ENCODE measurements at places on chromosomes 1 and 21.

- DNase-seq: no peak
Measured at GRCh38 chr21:31195334-31196015, 148.6 kb downstream of the TIAM1 start.

GRCh38 chr1:151282883-151283725 lies 1.0 kb downstream of the ZNF687 start:
- peak; percentile 46 for DNase-seq

DNA sequence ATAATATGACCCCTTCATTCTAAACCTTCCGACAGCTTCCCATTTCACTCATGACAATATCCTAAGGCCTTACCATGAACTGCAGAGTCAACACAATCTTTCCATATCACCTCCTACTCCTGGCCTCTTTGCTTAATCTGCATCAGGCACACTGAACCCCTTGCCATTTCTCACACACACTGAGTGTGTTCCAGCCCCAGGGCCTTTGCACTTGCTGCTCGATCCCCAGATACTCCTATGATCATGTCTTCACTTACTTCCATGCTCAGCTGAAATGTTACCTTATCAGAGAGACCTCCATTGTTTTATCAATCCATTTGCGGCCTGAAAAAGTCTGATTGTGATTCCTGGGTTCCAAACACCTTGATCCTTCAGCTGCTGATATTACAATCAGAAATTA lies 47.0 kb downstream of the ETS2 start:
- no peak for DNase-seq

DNA sequence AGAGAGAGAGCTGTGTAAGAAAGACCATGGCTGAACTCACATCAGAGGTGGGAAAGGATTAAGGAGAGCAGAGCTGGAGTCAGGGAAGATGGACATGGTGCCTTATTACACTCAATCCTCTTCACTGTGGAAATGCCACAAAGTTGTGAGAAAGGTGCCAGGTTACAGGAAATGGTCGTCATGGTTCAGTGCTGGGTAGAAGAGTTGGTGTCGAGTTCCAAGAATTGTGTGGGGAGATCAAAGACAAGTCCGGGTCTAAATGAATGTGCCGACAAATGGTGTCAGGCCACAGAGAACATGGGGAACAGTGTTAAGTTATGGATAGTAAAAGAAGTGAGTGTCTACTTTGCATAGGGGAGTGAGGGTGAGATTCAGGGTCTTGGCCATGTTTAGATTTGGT lies 40.9 kb downstream of the LAMC2 start:
- DNase-seq: peak; percentile 94

GRCh38 chr21:25115021-25115420 lies 492.3 kb downstream of the MRPL39 start:
- DNase-seq: no peak

GRCh38 chr1:93616996-93617669 lies 64.5 kb downstream of the BCAR3 start:
- no peak for DNase-seq

- DNase-seq: no peak
Measured at GRCh38 chr1:179588425-179589024, 3.1 kb upstream of the TDRD5 start.

GRCh38 chr1:233509526-233509925 lies 104.4 kb upstream of the KCNK1 start:
- DNase-seq: no peak

- DNase-seq: no peak
Measured at GRCh38 chr1:29761159-29761928, 525.0 kb downstream of the PTPRU start.

DNA sequence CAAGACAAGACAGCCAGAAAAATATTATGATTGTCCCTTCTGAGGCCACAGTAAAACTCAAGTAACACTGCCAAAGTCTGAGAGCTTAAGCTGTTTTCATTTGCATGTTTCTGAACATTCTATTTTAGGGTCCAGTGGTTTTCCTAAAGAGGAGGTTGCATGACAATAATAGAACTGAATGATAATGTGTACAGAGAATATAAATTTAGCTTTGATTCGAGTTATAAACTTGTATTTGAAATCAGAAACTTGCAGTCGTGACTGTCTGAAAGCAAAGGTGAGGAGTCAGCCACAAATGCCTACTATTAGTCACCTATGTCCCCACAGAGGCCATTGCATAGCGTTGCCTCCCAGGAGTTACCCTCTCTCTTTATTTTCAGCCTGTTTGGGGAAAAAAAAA lies 363.1 kb upstream of the ADGRL2 start:
- DNase-seq: no peak

DNA sequence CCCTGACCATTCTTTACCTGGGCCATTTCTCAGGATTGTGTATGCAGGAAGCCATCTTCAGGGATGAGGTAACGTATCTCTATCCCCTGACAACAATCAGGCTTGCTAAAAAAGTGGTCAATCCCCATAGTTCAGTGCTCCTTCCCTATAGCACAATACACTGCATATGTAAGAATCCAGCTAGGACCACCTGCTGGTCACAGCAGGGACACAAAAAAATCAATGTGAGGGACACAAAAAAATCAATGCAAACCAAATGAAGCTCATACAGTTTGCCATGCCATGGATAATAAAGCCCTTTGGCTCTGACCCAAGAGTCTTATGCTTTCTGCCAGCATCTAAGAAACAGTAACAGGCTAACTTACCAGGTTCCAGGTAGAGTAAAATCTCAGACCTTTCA lies 16.3 kb downstream of the ACBD6 start:
- DNase-seq: no peak

GRCh38 chr1:206049293-206049692 lies 3.7 kb upstream of the RHEX start:
- no peak for DNase-seq

GRCh38 chr1:100722221-100722620 lies 2.7 kb downstream of the VCAM1 start:
- DNase-seq: no peak

DNA sequence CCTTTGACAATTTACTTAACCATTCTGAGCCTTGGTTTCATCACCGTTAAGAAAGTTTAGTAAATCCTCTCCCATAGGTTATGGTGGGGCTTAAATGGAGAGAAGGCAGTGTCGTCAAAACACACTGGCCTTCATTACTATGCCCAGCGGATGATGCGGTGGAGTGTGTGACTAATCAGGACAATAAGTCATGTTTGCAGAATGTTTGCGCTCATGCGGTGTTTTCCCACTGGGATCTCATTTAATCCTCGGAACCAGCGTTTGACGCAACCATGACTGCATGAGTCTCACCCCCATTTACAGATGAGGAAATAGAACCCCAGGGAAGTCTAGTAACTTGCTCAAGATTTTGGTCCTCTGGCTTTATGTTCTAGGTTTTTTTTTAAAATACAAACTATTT lies 17.5 kb downstream of the SLC26A9 start:
- no peak for DNase-seq

DNA sequence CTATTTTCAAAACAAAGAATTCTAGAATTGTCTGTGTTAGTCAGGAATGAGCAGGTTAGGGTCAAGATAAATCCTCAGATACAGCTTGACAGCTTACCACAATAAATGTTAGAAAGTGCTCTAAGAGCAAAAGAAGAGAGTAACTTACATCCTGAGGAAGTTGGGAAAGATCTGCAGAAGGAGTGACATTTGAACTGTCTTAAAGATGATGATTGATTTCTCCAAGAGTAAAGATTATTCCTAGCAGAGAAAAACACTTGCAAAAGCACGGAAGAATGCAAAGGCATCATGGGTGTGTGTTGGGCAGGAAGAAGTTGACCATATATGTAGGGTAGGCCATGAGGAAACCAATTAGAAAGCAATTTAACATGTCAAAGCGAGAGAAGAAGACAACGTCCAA lies 175.4 kb downstream of the LRRC7 start:
- DNase-seq: no peak

- DNase-seq: no peak
Measured at GRCh38 chr1:172357753-172358385, 62.6 kb upstream of the C1orf105 start.

DNA sequence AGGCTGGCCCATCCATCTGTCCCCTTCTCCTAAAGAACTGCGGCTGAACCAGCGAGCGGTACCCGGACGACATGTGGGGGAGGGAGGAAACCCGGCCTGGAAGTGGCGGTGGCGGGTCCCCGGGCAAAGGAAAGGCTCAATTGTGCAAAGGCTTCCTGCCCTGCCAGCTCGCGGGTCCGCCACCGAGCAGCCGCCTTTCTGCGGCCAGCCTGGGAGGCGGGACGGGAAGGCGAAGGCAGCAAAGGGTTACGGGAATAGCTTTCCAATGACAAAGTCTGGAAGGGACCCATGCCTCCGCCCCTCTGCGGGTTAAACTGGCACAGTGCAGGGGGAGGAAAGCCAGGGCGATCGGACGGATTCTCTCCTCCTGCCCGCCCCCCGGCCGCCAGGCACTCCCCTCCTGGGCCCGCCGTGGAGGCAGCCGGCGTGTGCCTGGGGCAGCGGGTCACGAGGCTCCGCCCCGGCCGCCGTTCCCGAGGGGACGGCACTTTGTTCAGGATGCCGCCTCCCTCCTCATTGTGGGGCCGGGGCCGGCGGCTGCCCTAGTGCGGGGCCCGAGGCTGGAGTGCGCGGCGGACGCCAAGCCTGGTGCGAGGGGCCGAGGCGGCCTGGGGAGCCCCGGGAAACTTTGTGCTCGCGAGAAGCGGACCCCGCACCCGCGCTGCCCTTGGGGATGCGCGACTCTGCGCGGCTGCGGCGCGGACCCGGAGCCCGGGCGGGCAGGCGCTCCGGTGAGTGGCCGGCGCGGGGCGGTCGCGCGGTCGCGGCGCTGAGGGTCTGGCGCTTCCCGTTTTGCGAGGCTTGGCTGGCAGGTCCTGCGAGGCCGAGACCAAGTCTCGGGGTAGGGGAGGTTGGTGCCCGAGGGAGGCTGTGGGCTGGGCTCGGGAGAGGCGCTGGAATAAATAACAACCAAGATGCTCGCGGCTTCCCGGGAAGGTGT lies at the start of gene NAV1:
TSS of gene NAV1 (plus strand) at position 516 of the 940 bp plus-strand sequence. CDS start 83,758 bp downstream, outside the sequence.
- peak; percentile 75 for DNase-seq

GRCh38 chr1:181099152-181100014 lies 10.9 kb downstream of the IER5 start:
- peak; percentile 32 for DNase-seq

DNA sequence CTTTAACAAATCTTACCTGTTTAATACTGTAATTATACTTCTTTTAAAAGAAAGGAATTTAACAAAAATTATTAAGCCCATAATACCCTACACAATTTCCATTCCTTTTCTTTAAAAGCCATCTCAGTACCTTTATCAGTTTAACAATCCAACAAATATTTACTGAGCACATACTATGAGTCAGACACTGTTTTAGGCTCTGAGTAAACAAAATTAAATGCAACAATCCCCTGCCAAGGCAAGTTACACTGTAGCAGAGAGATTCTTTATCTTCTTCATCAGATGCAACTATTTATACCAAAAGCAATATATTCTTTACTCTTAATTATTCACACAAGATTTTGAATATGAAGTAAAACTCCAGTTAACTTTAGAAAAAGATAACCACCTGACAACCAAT lies 12.0 kb downstream of the DENND1B start:
- no peak for DNase-seq

DNA sequence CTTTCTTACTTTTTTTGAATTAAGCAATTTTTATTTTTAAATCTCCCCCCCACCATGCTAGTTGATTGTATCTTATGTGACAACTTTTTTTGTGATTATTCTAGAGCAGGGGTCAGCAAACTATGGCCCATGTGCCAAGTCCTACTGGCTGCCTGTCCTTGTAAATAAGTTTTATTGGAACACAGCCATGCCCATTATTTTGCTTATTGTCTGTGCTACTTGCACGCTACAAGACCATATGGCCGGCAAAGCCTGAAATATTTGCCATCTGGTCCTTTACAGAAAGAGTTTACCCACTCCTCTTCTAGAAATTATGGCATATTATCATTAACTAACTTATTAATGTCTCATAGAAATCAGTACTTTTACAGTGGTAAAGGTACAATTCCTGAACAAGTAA lies 51.7 kb downstream of the AK5 start:
- DNase-seq: no peak

- peak; percentile 9 for DNase-seq
Measured at GRCh38 chr1:114075105-114075504, 78.6 kb downstream of the SYT6 start.

GRCh38 chr1:173134029-173134428 lies 73.1 kb downstream of the TNFSF4 start:
- no peak for DNase-seq

GRCh38 chr1:59008599-59009347 lies 224.9 kb upstream of the JUN start:
- no peak for DNase-seq

GRCh38 chr1:201181726-201182125 lies 8.9 kb upstream of the IGFN1 start:
- peak; percentile 50 for DNase-seq

DNA sequence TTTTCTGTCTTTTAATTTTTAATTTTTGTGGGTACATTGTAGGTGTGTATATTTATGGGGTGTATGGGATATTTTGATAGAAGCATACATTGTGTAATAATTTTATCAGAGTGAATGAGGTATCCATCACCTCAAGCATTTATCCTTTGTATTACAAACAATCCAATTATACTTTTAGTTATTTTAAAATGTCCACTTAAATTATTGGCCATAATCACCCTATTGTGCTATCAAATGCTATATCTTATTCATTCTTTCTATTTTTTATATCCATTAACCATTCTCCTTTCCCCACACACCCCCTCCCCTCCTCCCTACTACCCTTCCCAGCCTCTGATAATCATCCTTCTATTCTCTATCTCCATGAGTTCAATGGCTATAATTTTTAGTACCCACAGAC lies 70.2 kb upstream of the TSHB start:
- DNase-seq: no peak

GRCh38 chr1:231695439-231696255 lies 69.1 kb downstream of the DISC1 start:
- DNase-seq: no peak

- no peak for DNase-seq
Measured at GRCh38 chr1:169305948-169306347, 61.6 kb downstream of the NME7 start.

- no peak for DNase-seq
Measured at GRCh38 chr21:15054606-15055239, 10.1 kb downstream of the NRIP1 start.

DNA sequence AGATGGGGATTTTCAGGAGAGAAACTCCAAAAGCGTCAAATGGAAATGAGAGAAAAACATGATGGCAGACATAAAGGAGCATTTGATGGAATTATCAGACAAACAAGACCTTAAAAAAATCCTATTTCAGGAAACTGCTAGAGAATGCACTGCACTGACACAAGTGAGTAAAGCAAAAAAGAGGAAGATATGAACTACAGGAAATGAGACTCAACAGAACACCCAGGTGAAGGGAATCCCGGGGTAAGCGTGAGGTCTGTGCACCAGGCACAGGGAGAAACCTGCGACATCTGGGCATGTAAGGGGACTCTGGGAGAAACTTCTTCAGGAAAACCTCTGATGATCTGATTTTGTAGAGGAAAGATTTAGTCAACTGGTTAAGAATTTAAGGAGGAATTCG lies 2.8 kb downstream of the TARBP1 start:
- DNase-seq: no peak

- no peak for DNase-seq
Measured at GRCh38 chr1:84525779-84526178, 19.4 kb upstream of the GNG5 start.

Measured in NCI-H510A treated with DMSO at 0.1 percent for 48 hours (cell line).